ENCODE measurements at places on chromosomes 12 and 14.

GRCh38 chr12:119175081-119175480 lies 3.6 kb upstream of the HSPB8 start:
- DNase-seq: no peak

GRCh38 chr12:92778525-92778924 lies 75.7 kb downstream of the PLEKHG7 start:
- DNase-seq: no peak

DNA sequence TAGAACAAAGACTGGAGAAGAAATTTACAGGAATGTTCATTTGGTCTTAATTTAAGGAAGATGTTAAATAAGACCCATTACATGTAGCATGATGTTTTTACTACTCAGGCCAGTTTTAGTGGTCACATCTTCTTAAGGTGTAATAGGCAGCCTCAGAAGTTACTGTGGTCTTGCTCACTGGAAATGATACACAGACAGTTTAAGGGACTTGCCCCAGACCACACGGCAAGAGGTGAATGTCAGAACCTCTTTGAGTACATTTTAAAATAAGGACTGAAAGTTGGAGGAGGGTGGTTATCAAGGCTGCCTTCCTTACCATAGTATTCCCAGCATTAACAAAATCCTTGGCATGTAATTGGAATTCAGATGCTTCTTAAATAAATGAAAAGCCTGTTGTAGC lies 37.9 kb downstream of the LRRK2 start:
- DNase-seq: no peak

DNA sequence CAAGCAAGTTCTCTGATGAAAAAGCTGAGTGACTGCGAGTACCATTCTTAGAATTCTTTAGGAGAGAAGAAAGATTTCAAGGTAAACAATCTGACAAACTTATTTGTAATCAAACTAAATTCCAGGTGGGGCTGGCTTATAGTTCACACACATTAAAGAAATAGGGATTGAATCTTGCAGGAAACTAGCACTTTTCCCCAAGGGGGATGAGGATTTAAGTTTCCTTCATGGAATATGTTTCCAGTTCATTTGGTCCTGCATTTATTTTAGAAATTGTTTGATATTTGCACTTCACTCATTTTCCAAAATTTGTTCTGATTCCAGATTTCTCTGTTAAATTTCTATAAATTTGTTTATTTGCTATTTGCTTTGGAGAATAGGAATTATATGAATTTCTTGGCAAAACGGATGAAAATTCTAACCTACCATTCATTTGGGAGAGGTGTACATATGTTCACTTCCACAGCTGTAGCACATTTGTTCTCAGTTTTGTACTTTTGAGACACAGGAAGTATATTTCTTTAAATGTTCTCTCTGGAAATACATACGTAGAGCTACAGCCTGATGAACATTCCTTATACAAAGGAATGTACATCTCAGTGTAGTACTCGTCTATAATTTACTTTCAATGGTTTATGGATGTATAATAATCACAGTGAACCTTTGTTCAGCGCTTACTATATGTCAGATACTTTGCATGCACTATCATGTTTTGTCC lies 145.5 kb downstream of the AKAP6 start:
- DNase-seq: no peak

Measured in NCI-H2081 treated with DMSO at 0.1 percent for 48 hours (cell line).